ENCODE measurements at places on chromosomes 2 and 18. TPM values are rescaled to one million over a fixed set of nuclear protein-coding genes. Genes with fewer than 3 reads are reported as not detected.

PDE11A gene
- 0.24 TPM for total RNA-seq

RAB31 gene
- total RNA-seq: 34.2 TPM

UPP2 gene
- not detected for total RNA-seq

GAL3ST2 gene
- not detected for total RNA-seq

GPC1 gene
- 13.9 TPM for total RNA-seq

DNA sequence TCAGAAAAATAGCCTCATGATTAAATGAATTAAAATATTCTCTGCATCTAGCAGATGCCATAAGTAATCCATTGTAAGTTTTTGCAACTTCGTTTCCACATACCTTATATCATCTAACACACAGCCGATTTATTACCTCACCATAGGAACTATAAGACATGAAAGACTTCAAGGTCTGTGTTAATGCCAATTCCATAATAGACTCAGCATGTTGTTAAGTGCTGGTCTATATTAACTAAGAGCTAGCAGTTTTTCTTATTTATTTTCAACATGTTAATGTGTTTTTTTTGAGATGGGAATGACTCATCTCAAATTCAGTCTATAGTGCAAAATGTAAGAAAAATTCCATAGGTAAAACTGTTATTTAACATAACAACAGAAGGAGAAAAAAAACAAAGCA lies 243.9 kb upstream of the GULP1 start:
- no peak for DNase-seq

DNA sequence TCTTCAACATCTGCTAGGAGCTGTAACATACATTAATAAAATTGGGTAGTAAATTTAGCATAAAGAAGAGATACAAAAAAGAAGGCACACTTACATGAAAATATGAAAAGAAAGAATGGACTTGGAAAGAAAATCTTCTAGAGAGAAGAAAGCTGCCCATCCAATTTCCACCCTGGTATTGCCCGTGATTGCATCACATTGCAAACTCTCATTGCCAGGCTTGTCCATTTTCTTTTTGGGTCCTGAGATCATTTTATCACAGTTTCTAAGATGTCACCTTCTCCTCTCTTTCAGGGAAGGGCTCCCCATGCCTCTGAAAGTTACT lies 321.5 kb downstream of the RND3 start:
- DNase-seq: no peak

- no peak for DNase-seq
Measured at GRCh38 chr2:27202854-27203253, 9.0 kb upstream of the ATRAID start.

DNA sequence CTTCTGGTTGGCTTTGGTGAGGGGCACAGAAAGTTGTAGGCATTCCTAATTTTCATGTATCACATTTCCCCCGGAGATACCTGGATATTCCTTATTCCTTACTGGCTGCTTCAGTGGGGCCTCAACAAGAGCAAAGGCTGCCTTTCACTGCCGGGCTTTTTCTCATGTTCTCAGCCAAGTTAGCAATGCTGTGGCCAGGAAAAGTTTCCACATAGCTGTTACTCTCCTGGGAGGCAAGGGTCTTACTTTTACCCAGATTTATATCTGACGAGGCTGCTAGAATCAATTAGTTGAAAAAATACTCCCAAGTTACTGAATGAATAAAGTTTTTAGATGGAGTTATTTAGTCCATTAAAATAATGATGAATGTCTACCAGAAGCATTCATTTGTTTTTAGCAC lies 230.5 kb downstream of the ZNF407 start:
- DNase-seq: no peak

Data from RPMI7951 (cell line).